ENCODE measurements at places on chromosomes 2 and 18. TPM values are rescaled to one million over a fixed set of nuclear protein-coding genes. Genes with fewer than 3 reads are reported as not detected.

The C2orf66 gene
- not detected for total RNA-seq

The TBC1D8 gene
- 16.7 TPM for total RNA-seq

The TBR1 gene
- total RNA-seq, result not detected

The RAB6C gene
- not detected for total RNA-seq

The MROH2A gene
- not detected for total RNA-seq

DNA sequence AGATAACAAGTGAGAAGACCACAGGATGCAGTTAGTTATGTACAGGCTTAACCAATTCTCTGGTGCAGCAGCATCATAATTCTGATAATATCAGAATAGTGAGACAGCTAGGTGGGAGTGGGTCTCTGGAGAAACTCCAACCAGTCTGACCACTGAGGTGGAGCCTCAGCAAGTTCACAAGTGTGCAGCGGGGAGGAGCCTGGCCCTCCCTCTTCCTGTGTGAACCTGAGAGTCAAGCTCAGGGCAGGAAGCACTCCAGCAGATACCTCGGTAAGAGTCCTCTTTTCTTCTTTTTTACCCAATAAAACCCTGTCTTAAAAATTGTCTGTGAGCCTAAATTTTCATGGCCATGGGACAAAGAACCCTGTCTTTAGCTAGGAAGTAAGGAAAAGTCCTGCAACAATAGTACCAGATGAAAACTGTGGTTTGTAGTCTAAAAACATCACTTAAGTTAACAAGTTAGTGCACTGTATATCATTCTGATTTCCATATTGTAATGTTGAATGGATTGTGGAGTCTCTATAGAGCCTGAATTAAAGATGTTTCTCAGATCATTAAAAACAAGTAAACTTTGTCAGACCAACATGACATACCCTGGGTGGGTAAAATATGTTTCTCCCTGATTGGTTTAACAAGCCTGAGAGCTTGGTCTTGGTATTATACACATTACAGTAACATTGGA is 370.8 kb downstream of the TMEM182 start:
- no peaks in the 10 kb centered on the region for H3K27me3 ChIP-seq
- no peak overlapping the region for H3K27ac ChIP-seq
- no peaks in the 10 kb centered on the region for H3K4me1 ChIP-seq

DNA sequence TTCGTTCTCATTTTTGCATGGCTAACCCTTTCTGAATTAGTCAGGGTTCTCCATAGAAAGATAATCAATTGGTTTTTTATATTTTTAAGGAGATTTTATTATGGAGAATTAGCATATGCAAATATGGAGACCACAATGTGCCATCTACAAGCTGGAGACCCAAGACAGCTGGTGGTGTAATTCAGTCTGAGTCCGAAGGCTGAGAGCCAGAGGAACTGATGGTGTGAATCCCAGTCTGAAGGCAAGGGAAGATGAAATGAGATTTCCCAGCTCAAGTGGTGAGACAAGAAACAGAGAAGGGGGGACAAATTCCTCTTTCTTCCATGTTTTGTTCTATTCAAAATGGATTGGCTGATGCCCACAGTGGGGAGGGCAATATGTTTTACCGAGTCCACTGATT is 80.7 kb downstream of the PLCL1 start:
- H3K27me3 ChIP-seq, result no peaks in the 10 kb centered on the region
- H3K4me1 ChIP-seq, result peaks cover 20% of the 10 kb centered on the region
- DNase-seq, result no peak
- H3K27ac ChIP-seq, result no peak overlapping the region

GRCh38 chr2:162749994-162750393 is 88.6 kb downstream of the KCNH7 start:
- no peaks in the 10 kb centered on the region for H3K4me1 ChIP-seq
- no peak for DNase-seq
- no peaks in the 10 kb centered on the region for H3K27me3 ChIP-seq
- no peaks in the 10 kb centered on the region for H3K36me3 ChIP-seq
- no peak overlapping the region for H3K4me3 ChIP-seq
- no peak overlapping the region for H3K27ac ChIP-seq

DNA sequence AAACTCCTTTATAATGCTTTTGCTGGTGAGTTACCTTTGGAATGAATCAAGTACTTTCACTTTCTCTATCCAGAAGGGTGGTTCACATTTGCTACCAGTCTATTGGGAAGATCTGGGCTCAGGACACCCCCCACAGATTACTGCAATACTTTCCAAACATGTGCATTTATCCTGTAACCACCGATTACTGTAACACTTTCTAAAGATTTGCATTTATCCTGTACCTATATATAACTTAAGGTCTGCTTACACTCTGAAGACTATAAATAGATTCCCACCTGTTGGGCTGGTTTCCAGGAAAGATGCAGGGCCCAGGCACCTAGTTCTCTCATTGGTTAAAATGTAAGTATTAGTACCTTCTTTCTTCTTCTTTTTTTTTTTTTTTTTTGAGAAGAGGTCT is 113.0 kb upstream of the NEDD4L start:
- H3K4me3 ChIP-seq, result no peak overlapping the region
- no peaks in the 10 kb centered on the region for H3K27me3 ChIP-seq
- DNase-seq, result peak; percentile 8
- no peaks in the 10 kb centered on the region for H3K4me1 ChIP-seq
- H3K36me3 ChIP-seq, result no peaks in the 10 kb centered on the region

GRCh38 chr2:163558251-163559021 is 177.4 kb downstream of the FIGN start:
- no peak overlapping the region for H3K4me3 ChIP-seq
- H3K4me1 ChIP-seq, result peaks cover 5% of the 10 kb centered on the region
- H3K27ac ChIP-seq, result no peak overlapping the region
- no peak for DNase-seq

DNA sequence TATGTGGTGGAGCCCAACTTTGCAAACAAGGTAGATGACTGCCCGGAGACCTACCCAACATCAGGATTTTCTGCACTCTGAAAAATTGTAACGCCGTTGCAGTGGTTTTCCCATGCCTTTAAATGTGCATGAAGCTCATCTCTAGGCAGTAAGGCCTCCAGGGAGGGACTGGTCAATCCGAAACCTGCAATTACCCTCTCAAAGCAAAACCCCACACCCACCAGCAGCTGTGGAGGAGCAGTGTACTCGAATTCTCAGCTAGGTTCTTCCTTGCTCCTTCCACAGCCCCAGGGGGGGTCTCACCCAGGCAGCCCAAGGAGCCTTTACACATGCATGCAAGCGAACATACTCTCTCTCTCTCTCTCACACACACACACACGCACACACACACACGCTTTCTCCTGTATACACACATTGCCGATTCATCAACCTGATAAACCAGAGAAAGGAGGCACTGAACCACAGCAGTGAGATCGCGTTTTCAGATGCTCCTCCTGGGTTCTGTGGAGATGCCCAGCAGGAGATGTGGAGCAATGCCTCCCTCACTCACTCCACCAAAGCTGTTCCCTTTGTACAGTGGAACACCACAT is 109.2 kb downstream of the VIT start:
- H3K36me3 ChIP-seq, result no peaks in the 10 kb centered on the region
- H3K27me3 ChIP-seq, result no peaks in the 10 kb centered on the region
- H3K4me3 ChIP-seq, result no peak overlapping the region
- H3K27ac ChIP-seq, result no peak overlapping the region
- no peaks in the 10 kb centered on the region for H3K4me1 ChIP-seq
- DNase-seq, result no peak

GRCh38 chr2:44397447-44398175 is 35.9 kb downstream of the CAMKMT start:
- no peak overlapping the region for H3K27ac ChIP-seq
- H3K36me3 ChIP-seq, result no peaks in the 10 kb centered on the region
- DNase-seq, result no peak
- H3K4me3 ChIP-seq, result no peak overlapping the region

DNA sequence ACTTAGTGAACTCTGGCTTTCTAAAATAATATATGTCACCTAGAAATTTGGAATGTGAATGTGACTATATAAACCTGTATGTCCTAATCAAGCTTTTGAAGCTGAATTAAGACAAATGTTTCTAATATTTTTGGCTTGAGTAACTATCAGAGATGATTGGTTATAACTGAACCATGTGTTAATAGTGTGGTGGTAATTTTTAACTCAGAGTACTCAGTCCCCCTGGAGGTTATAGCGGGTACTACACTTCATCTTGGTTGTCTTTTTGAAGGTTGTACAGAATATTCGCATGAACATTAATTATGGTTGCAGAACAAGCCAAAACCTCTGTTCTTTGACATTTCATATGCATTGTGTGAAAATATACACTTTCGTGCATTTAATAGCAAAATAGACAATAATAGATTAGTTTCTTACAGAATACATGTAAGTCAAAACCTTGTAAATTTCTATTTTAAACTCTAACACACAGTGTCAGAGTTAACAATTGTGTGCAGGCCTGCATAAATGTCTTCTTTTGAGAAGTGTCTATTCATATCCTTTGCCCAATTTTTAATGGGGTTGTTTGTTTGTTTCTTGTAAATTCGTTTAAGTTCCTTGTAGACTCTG is 86.0 kb downstream of the OSBPL6 start:
- H3K27ac ChIP-seq, result no peak overlapping the region
- H3K4me3 ChIP-seq, result no peak overlapping the region
- DNase-seq, result no peak
- H3K27me3 ChIP-seq, result no peaks in the 10 kb centered on the region
- H3K4me1 ChIP-seq, result no peaks in the 10 kb centered on the region
- H3K36me3 ChIP-seq, result no peaks in the 10 kb centered on the region

DNA sequence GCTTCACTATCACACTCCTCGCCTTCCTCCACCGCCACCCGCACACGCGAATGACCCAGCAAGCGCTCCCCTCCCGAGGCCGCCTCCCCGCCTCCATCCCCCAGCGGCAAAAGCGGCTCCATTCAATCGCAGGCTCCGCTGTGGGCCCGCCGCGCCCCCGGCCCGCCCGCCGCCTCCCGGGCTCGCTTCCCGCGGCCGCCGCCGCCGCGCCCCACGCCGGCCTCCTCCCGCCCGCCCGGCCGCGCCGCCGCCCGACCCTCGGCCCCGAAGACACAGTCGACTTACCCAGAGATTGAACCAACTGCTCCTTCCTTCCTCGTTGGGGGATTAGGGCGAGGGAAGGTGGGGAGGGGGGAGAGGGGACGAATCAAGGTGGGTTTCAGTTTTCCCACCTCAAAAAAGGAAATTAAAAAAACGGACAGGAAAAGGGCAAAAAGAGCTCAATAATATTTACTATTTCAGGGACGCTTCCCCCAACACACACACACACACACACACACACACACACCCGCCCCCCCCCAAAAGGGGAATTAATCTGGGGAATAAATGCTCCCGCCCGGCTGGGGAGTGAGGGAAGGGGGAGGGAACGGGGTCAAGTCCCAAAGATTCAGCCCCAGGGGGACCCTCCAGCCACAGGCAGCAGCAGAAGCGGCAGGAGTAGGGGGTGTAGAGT is 743 bp downstream of the XPO1 start:
- no peaks in the 10 kb centered on the region for H3K27me3 ChIP-seq

- no peaks in the 10 kb centered on the region for H3K27me3 ChIP-seq
- no peak for DNase-seq
- H3K36me3 ChIP-seq, result peaks cover 63% of the 10 kb centered on the region
- no peak overlapping the region for H3K27ac ChIP-seq
- H3K4me1 ChIP-seq, result peaks cover 8% of the 10 kb centered on the region
These were observed 31.5 kb downstream of the STAT1 start for GRCh38 chr2:190982262-190983034.

DNA sequence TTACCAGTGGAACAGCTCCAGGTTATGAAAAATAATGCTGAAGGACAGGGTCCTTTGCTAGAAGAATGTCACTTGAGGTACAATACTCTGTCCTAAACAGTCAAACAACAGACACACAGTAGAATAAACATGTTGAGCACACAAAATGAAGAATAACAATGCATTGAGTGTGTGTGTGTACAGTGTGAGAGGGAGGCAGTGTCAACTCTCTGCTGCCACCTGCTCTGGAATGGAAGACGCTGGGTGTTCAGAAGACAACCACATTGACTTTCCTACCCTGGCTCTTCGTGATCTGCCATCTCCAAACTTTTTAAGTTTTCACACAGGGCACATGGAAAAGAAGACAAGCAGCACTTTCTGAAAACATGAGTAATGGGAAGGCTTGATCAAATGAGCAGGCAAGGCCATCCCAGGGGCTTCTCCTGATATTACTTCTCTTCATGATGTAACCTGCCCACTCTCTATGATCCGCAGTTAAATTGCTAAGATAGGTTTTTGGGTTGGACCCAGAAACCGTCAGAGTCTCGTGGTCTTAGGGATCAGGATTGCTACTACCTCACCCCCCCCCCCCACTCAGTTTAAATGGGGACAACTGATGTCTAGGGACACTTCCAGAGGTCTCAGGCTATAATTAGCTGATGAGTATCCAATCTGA is 533.2 kb upstream of the TNP1 start:
- no peak overlapping the region for H3K4me3 ChIP-seq
- no peaks in the 10 kb centered on the region for H3K36me3 ChIP-seq
- H3K27me3 ChIP-seq, result no peaks in the 10 kb centered on the region
- H3K27ac ChIP-seq, result peak overlapping the region; percentile 58
- DNase-seq, result no peak

DNA sequence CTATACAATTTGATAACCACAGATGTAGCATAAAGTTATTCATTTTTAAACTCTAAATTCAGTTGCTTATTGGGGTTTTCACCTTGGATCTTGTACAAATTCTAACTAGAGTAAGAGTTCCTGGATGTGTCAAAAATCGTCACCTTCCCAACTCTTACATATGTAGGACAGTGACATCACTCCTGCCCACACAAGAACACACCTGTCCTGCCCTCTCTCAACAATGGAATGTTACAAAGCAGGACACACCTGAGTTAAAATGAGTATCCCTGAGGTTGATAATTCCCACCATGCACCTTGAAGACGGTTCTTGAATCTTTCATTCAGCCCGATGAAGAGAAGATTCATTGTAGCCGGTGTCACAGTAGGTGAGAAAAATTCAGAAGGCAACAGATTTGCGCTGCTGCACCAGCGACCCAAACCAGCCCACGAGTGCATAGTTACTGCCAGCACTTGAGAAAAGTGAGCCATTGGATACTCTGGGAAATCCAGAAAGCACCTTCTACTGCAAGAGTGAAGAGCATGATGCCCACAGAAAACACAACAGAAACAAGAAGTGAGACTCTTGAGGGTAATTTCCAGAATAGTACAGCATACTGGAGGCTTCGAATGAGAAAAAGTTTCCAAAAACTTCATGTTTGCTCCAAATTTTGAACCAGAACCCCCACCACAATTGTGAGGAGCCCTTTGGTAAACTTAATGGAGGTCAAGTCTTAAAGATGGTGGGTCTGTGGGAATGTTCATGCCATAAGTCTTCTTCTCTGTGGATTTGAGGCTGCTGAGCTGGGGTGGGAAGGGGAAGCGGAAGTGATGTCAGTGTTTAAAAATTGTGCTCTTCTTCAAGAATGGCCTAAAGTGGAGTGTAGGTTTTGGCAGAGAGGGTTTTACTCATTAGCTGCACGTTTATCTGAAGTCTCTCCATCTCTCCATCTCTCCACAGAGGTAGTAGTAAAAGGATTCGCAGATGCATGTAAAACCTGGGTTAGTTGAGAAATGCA is 34.7 kb upstream of the ADAM23 start:
- no peaks in the 10 kb centered on the region for H3K36me3 ChIP-seq
- H3K4me1 ChIP-seq, result no peaks in the 10 kb centered on the region
- no peak overlapping the region for H3K27ac ChIP-seq
- no peak for DNase-seq
- no peaks in the 10 kb centered on the region for H3K27me3 ChIP-seq

GRCh38 chr2:239793086-239793485 is 232.1 kb downstream of the NDUFA10 start:
- H3K4me3 ChIP-seq, result no peak overlapping the region
- no peaks in the 10 kb centered on the region for H3K4me1 ChIP-seq
- no peak overlapping the region for H3K27ac ChIP-seq
